ENCODE measurements at places on chromosomes 16 and 17.
A peak's percentile ranks its signal among the peaks of the same experiment; 100 is the strongest.

DNA sequence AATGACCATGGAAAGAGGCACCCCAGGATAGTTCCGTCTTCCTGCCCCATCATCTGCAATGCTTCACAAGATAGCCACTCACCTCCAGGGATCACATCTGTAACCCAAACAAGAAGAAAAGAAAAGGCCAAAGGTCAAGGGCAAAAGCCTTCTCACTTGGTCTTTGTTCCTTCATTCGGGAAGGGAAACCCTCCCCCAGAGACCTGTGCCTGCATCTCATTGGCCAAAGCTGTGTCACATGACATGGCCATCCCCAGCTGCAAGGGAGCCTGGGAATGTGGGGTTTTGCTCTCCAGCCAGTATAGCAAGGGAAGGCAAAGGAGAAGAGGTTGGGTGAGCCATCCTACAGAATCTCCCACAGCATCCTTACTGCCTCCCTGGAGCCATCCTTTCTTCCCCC is 47.9 kb downstream of the NOL11 start:
- DNase-seq = no peak

GRCh38 chr17:58208344-58208743 is 10.7 kb downstream of the MKS1 start:
- no peak for DNase-seq

DNA sequence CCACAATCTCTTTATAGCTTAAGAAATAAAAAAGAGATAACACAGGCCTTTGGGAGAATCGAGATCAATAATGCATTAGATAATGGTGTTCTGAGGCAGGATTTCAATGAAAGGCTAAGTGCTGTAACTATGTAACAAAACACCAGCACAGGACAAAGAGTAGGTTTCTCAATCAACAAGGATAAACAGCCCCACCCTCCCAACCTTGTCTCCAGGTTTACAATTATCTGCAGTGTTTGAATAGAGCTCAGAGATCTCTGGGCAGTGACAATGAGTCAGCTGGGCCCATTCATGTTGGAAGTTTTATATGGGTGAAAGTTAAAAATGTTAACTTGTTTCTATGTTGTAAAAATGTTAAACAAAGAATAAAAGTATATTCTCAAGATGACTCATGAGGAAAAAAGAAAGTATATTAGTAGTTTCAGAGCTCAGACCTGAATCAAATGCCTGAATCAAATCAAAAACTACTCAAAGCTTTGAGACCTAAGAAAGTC is 17.0 kb upstream of the KRT20 start:
- no peak for DNase-seq

- DNase-seq = peak; percentile 29
These were observed 1307.2 kb downstream of the CDH8 start for GRCh38 chr16:60729051-60729450.

- DNase-seq = no peak
These were observed 58.5 kb downstream of the CACNG5 start for GRCh38 chr17:66893382-66893781.

DNA sequence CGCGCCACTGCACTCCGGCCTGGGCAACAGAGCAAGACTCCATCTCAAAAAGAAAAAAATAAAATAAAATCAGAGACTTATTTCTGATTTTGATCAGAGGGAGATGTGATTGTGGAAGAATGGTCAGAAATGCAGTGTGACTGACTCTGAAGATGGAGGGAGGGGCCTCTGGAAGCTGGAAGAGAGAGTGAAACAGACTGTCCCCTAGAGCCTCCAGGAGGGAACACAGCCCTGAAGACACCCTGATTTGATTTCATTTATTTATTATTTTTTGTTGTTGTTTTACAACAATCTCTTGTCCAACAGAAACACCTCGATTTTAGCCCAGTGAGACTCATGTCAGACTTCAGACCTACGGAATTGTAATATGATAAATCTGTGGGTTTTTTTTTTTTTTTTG is 26.1 kb downstream of the BCL7C start:
- DNase-seq = no peak

- DNase-seq = no peak
These were observed 237.3 kb upstream of the CIBAR2 start for GRCh38 chr16:85349365-85350145.

DNA sequence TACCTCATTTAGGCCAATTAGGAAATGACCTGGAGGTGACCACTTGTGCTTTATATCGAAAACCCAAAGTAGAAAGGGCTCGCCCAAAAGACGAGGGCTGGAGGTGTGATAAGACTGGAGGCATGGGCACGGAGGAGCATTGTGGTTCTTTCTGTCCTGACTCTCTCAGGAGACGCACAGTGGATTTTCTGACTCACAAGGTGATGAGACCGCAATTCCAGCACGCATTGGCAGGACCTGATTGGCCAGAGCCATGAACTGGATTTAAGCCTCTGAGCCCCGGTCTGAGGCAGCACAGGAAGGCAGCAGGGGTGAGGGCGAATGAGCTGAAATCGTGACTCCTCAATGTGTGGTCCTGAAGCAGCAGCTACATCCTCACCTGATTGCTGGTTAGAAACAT is 559.1 kb upstream of the SALL1 start:
- DNase-seq = no peak

GRCh38 chr17:76585649-76586593 is at the start of gene ST6GALNAC2:
ST6GALNAC2 (minus strand) TSS chr17:76585860; CDS start chr17:76585808, 52 bp downstream.
- DNase-seq = no peak

Data from fibroblast of skin of left quadriceps (primary cell).